ENCODE measurements at places on chromosomes 4 and X.

DNA sequence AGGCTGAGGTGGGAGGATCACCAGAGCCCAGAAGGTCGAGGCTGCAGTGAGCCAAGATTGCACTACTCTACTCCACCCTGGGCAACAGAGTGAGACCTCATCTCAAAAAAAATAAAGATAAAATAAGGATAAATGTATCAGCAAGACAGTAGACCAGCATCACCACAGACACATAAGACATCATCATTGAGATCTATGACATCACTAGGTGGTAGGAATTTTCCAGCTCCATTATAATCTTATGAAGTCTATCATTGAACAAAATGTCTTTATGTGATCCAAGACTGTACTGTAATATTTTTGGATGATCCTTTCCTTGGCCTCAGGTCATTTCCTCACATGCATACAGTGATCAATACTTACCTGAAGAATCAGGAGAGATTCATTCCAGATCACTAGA is 8.3 kb upstream of the FAM200B start:
- no peak for DNase-seq

DNA sequence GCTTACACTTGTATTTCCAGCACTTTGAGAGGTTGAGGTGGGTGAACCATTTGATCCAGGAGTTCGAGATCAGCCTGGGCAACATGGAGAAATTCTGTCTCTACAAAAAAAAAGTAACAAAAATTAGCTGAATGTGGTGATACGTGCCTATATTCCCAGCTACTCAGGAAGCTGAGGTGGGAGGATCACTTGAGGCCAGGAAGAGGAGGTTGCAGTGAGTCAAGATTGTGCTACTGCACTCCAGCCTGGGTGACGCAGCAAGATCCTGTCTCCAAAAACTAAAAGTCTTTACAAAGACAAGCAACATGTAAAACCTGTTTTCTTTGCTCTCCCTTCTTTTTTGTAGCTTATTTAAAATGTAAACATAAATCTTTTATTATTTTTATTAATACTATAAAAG is 1156.1 kb downstream of the FAT4 start:
- no peak for DNase-seq

DNA sequence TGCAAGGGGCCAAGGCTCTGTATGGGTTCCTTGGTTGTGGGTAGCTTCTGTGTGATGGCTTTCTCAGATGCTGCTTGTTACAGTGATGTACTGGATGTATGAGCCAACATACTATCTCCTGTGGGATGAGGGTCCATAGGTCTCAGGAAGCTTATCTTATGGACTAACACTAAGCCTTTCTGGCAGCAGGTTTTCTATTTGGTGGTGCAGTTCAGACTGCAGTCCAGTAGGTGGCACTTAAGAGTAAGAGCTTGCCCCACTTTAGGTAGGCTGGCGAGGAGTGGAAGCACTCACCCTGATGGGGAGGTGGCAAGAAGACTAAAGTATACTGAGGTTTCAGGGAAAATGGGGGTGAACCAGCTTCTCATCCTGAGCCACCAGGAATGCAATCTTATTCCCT is 306.7 kb upstream of the MAOA start:
- peak; percentile 57 for DNase-seq

GRCh38 chrX:17559728-17560379 is 177.4 kb upstream of the SCML1 start:
- no peak for DNase-seq

- no peak for DNase-seq
Measured at GRCh38 chr4:42083816-42084215, 68.6 kb downstream of the BEND4 start.

- DNase-seq, result no peak
Measured at GRCh38 chrX:132401935-132402334, 86.9 kb downstream of the MBNL3 start.

GRCh38 chr4:115365185-115365584 is 251.8 kb upstream of the NDST4 start:
- DNase-seq, result no peak

- no peak for DNase-seq
Measured at GRCh38 chr4:80585542-80585941, 250.0 kb downstream of the CFAP299 start.

- DNase-seq, result no peak
Measured at GRCh38 chrX:13432414-13433297, 112.8 kb upstream of the ATXN3L start.

DNA sequence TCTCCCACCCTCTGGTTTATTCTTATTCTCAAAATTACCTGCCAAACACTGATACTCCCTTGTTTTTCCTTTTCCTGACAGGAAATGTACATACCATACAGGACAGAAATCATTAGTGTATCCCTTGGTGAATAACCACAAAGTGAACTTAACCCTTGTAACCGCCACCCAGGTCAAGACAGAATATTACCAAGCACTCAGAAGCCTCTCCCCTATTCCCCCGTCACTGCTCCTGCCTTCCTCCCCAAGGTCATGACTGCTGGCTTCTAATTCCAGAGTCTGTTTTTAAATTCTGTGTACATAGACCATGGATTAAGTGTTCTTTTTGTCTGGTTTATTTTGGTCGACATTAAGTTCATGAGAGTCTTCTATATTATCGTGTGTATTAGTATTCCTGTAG is 37.7 kb downstream of the HTT start:
- no peak for DNase-seq

DNA sequence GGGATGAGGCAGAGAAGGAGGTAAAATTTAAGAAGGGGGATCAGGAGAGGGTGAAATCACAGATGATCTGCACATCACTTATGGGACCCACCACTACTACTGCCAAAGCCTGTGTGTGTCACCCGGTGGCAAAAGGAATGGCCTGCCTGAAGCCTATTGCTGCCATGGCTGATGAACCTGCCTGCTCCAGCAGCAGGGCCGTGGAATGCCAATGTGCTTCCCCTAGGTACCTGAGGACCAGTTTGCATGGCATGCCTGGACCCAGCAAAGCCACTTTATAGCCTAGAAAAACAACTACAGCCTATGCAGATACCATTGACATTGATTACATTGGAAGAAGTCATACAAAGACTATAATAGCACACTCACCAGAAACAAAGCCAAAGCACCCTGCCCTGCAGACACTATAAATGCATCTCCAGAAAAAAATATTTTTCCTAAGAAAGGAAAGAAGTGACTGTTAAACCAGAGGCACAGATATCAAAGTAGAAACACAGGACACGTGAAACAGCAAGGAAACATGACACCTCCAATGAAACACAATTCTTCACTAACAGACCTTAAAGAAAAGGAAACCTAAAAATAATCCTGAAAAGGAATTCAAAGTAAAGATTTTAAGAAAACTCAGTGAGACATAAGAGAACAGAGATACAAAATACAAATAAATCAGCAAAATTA is 680.7 kb upstream of the GRID2 start:
- no peak for DNase-seq

DNA sequence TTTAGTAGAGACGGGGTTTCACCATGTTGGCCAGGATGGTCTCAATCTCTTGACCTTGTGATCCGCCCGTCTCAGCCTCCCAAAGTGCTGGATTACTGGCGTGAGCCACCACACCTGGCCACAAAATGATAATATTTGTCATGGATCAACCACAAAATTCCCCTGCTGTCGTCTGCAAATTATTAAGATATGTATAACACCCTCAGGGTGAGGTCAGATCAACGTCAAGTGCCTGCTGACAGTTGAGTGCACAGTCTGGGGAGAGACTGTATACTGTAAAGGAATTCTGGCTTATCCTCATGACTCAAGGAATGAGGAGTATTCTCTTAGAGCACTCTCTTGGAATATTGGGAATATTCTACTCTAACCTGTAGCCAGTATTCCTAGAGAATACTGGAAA is 11.2 kb downstream of the EPGN start:
- DNase-seq, result no peak

DNA sequence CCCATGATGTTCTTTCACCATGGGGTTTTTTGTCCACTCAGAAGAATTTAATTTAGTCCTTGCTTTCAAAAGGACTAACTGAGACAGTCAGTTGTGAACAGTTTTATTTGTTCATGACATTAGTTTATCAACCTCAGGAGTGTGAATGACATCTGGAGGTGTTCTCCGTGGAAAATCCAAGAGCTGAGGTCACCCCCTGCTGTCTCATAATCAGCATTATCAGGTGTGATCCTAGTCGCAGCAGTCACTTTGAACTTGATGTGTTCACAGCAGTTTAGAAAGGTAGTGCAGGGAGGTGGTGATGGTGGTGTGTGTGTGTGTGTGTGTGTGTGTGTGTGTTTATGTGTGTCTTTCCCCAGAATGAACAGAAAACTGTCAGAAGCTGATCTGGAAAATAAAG is 1760.8 kb upstream of the PCDH10 start:
- no peak for DNase-seq

- DNase-seq, result no peak
Measured at GRCh38 chr4:9999956-10000561, 21.2 kb downstream of the SLC2A9 start.

DNA sequence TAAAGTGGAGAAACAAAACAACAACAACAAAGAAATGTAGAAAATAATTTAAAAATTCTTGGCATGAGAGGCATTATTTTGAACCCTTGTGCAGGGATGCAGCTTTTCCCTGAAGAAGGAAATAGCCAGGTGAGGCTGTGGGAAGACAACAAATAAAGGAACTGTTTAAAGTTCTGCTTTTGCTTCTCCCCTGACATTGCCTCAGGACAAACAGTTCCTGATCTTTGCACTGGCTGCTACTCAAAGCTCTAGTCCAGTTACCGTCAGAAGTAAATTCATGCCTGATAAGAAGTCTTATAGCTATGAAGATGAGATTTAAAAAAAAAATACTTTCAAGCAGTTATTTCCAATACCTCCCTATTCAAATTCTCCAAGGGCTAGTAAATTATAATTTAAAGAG is 233.8 kb downstream of the IL15 start:
- no peak for DNase-seq

DNA sequence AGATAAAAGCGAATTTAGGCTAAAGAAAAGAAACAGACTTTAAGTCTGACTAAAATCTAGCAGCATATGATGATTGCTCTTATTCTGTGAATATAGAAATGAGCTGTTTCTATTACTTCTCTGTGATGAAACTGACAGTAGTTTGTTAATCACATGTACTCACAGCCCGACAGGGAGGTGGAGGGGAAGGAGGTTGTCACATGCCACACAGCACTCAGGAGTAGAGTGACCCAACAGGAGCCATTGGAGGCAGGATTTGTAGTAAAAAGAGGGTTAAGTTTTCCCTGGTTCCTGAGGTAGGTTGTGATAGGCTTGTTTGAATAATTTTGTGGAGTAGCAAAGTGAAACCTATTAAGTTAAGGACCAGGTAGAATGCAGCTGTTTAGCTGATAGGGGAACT is 495.9 kb downstream of the CENPC start:
- DNase-seq, result no peak

DNA sequence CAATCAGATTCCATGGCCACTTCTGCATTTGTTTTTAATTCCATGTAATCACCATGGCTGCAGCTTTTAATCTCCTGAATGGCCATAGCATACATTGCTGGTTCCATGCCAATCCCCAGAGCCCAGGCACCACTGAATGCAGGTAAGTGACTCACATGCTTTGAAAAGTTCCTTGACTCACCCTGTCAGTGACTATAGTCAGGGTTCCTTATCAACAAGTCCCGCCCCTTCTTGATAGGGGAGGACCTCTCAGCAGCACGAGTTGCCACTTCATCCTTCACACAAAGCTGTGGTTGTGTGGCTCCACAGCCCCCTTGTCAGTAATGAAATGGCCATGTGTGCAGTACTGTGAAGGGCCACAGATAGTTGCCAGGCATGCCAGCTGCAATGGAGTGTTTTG is 516.6 kb downstream of the PPARGC1A start:
- DNase-seq, result no peak

- no peak for DNase-seq
Measured at GRCh38 chr4:102574317-102574716, 73.2 kb downstream of the NFKB1 start.

DNA sequence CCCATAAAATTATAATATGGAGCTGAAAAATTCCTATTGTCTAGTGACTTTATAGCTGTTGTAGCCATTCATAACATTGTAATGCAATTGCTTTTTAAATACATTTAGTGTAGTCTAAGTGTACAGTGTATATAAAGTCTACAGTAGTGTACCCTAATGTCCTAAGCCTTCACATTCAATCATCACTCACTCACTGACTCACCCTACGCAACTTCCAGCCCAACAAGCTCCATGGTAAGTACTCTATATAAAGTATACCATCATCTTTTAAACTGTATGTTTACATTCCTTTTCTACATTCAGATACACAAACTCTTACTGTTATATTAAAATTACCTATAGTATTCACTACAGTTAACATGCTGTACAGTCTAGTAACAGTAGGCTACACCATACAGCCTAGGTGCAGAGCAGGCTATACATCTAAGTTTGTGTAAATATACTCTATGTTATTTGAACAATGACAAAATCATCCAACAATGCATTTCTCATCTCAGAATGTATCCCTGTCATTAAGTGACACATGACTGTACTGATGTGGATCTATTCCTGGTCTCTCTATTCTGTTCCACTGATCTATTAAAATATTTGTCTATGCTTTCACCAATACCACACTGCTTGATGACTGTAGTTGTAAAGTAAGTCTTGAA is 33.7 kb downstream of the CLOCK start:
- no peak for DNase-seq

DNA sequence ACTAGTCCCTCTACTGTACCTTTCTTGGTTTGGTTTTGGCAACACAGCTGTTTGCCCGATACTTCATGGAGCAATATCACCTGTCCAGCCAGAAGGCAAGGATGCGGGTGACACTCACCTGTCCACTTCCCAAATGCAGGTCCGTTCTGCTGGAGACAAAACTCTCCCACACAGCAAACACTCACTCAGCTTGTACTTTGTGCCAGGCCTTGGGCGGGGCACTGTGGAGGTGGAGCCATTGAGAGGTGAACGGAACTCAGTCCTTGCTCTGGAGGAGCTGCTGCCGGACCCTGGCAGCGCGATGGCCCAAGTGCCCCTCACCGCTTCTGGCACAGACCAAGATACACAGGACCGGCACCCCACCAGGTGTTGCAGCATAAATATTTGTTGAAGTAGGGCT is 15.3 kb upstream of the HMGB3 start:
- no peak for DNase-seq

- DNase-seq, result no peak
Measured at GRCh38 chrX:73289039-73289438, 74.4 kb upstream of the NAP1L2 start.

- DNase-seq, result no peak
Measured at GRCh38 chr4:125519371-125520146, 204.8 kb downstream of the FAT4 start.

DNA sequence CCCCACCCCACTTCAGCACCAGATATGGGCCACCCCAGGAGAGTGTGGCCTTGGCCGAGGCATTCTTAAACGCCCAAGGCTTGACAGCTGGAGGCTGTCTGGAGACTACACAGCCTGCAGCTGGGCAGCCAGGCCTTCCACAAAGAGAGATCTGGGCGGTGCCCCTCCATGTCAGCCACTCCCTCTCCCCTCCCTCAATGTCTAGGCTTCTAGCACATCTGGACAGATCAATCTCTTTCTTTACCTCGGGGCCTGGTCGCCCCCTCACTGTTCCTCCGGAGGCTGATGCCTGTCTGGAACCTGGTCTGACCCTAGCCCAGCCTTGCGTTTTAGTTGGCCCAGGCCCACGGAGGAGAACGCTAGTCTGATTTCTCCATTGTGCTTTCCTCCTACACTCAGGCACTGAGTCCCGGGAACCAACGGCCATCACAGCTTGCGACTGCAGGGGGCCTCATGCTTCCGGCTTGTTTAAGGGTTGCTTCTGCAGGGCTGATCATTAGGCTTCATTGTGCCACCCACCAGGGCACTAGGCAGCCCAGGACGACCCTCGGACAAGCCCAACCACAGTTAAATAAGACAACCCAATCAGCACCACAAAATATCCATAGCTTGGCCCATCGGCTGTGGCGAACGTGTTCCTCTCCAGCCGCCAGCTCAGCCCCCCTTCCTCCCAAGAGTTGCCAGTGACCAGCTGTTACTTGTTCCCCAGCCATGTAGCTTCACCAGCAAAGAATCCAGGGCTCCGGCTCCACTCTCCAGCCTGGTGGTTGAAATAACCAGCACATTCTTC is 200.6 kb downstream of the BCOR start:
- DNase-seq, result no peak
